Suprapubic skin (tissue), 4 donors: ENCODE measurements at places on chromosomes 2 and 18. TPM values are rescaled to one million over a fixed set of nuclear protein-coding genes. Genes with fewer than 3 reads are reported as not detected.
A peak's percentile ranks its signal among the peaks of the same experiment; 100 is the strongest.

DNA sequence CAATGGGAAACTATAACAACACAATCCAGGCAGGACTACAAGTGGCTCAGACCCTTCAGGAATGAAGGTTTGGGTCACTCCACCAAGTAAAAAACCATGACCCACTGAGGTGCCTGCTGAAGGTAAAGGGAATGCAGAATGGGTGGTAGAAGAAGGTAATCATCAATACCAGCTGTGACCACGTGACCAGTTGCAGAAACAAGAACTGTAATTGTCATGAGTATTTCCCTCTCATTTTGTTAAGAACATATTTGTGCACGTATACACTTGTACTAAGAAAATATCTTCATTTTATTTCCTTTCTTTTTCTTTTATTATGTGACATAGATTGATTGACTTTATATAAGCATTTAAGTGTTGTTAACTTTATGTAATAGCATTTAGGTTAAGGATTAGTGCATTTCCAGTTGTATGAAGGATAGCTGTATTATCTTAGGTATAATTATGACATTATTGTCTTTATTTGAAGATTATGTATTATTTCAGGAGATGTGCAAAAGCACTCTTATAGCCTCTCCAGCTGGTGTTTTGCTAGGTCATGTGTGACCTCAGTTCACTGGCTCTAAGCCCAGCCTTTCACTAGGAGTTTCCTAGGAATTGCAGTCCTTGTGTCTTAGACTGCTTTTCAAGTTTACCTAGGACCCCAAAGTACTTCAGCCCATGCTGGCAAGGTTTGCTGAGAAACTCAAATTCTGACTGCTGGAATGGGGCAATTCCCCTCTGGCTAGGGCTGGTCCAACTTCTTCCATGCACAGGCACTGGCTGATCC, 125.7 kb upstream of the DPP10 start:
- H3K36me3 ChIP-seq: no peaks in the 10 kb centered on the region
- no peak for DNase-seq
- H3K4me1 ChIP-seq: no peaks in the 10 kb centered on the region
- H3K4me3 ChIP-seq: no peak overlapping the region
- H3K27ac ChIP-seq: no peak overlapping the region

DNA sequence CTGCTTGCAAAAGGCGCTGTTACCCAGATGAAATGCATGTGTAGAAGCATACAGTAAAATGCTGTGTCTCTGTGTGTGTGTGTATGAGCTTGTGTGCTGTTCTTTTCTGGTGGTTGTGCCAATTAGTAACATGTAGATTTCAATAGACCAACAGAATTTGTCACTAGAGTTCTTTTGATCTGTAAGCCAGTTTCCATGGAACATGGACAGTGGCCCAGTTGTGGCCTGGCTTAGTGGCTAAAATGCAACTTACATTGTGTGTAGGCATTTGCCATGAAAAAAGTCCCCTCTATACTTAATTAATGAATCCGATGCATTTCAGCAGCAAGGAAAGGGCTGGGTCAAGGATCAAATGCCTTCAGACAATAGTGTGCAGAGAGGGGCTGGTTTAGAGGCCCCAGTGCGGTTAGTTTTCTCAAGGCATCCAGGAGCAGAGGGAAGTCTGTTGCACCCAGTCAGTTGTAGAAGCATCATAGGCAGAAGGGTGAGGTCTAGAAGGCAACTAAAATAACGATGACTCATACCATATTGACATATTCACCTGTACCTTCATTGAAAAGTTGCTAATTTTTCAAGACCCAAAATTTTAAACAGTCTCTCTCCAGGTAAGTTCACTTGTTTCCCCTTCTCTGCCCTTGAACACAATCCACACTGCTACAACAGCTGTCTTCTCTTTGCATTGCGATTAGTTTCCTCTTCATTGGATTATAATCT, 366.9 kb upstream of the SPRED2 start:
- H3K27ac ChIP-seq: no peak overlapping the region
- H3K36me3 ChIP-seq: no peaks in the 10 kb centered on the region
- no peaks in the 10 kb centered on the region for H3K4me1 ChIP-seq
- no peak for DNase-seq

GRCh38 chr2:216371721-216372702, at the start of gene MARCHF4:
Gene MARCHF4, minus strand, starts transcription at chr2:216372483. Its CDS starts 2,223 bp downstream, at chr2:216370260.
- H3K36me3 ChIP-seq: no peaks in the 10 kb centered on the region
- H3K4me1 ChIP-seq: peaks cover 18% of the 10 kb centered on the region
- peaks cover 77% of the 10 kb centered on the region for H3K27me3 ChIP-seq
- peak within 1 kb of the TSS; percentile 22 for H3K4me3 ChIP-seq

DNA sequence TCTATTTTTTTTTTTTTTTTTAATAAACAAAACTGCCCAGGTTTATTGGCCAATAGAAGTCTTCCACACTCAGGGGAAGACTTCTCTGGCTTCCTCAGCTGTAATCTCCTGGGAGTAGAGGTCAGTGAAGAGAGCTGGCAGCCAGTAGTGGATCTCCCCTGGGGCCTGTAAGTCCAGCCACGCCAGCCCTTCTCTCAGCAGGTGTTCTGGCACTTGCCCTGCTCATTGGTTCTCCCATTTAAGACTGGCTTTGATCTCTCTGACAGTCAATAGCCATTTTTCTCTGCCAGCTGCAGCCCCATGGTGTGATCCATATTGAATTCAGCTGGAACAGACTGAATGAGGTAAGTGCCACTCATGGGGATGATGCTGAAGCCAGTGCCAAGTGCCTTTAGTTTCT, 170.6 kb upstream of the SPHKAP start:
- no peak for DNase-seq
- H3K27me3 ChIP-seq: no peaks in the 10 kb centered on the region
- H3K27ac ChIP-seq: no peak overlapping the region

GRCh38 chr2:192267484-192267883, 72.8 kb upstream of the TMEFF2 start:
- H3K27me3 ChIP-seq: no peaks in the 10 kb centered on the region
- no peak overlapping the region for H3K4me3 ChIP-seq

GRCh38 chr18:76981396-76981968, 151.1 kb downstream of the MBP start:
- no peak overlapping the region for H3K4me3 ChIP-seq
- H3K4me1 ChIP-seq: peaks cover 7% of the 10 kb centered on the region
- H3K36me3 ChIP-seq: no peaks in the 10 kb centered on the region
- no peaks in the 10 kb centered on the region for H3K27me3 ChIP-seq
- no peak for DNase-seq

DNA sequence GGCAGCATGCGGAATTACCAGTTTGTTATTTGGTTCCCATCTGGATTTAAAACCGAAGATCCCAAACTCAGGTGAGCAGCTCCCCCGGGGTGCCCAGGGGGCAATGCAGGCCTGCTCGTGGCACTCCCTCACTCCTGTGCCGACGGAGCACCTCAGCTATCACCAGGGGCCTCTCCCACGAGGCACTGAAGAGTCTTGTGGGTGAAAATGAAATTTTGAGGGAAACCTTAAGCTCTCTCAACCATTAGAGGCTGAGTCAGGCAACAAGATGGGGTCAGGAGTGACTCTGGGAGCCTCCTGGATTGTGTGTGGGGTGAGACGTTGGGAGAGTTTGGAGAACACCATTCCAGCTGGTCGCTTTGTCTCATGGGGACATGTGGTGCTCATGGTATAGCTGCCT, 189.0 kb downstream of the PRKCE start:
- H3K36me3 ChIP-seq: no peaks in the 10 kb centered on the region
- no peak overlapping the region for H3K4me3 ChIP-seq
- DNase-seq: no peak
- peaks cover 28% of the 10 kb centered on the region for H3K4me1 ChIP-seq
- peak overlapping the region; percentile 39 for H3K27ac ChIP-seq
- no peaks in the 10 kb centered on the region for H3K27me3 ChIP-seq

GRCh38 chr2:156311976-156312375, 20.5 kb downstream of the NR4A2 start:
- H3K27ac ChIP-seq: no peak overlapping the region
- no peaks in the 10 kb centered on the region for H3K36me3 ChIP-seq
- H3K4me1 ChIP-seq: no peaks in the 10 kb centered on the region
- no peak for DNase-seq
- no peaks in the 10 kb centered on the region for H3K27me3 ChIP-seq
- H3K4me3 ChIP-seq: no peak overlapping the region

GRCh38 chr2:188956961-188957360, 17.2 kb upstream of the COL3A1 start:
- no peaks in the 10 kb centered on the region for H3K27me3 ChIP-seq
- H3K4me3 ChIP-seq: no peak overlapping the region
- peaks cover 3% of the 10 kb centered on the region for H3K4me1 ChIP-seq
- no peaks in the 10 kb centered on the region for H3K36me3 ChIP-seq
- no peak for DNase-seq

- H3K27ac ChIP-seq: no peak overlapping the region
- H3K4me1 ChIP-seq: peaks cover 6% of the 10 kb centered on the region
- H3K4me3 ChIP-seq: no peak overlapping the region
- no peaks in the 10 kb centered on the region for H3K36me3 ChIP-seq
These were observed 219.4 kb downstream of the MREG start for GRCh38 chr2:215793747-215794595.

DNA sequence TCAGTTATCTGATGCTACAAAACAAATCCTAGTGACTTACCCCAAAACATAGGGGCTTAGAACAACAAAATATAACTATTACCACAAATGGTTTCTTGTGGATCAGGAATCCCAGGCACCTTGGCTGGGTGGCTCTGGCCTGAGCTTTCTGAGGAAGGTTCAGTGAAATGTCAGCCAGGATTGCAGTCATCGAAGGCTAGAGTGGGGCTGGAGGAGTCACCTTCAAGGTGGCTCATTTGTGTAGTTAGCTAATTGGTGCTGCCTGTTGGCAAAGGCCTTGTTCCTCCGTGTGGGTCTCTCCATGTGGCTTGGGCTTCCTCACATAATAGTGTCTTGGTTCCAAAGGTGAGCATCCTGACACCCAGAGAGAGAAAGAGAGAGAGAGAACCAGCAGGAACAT, 57.4 kb downstream of the COPS8 start:
- no peak for DNase-seq
- no peak overlapping the region for H3K4me3 ChIP-seq
- H3K27ac ChIP-seq: peak overlapping the region; percentile 71
- H3K27me3 ChIP-seq: no peaks in the 10 kb centered on the region

- no peak for DNase-seq
- no peaks in the 10 kb centered on the region for H3K27me3 ChIP-seq
- no peak overlapping the region for H3K4me3 ChIP-seq
These were observed 888.4 kb downstream of the TRIB2 start for GRCh38 chr2:13604951-13605661.

DNA sequence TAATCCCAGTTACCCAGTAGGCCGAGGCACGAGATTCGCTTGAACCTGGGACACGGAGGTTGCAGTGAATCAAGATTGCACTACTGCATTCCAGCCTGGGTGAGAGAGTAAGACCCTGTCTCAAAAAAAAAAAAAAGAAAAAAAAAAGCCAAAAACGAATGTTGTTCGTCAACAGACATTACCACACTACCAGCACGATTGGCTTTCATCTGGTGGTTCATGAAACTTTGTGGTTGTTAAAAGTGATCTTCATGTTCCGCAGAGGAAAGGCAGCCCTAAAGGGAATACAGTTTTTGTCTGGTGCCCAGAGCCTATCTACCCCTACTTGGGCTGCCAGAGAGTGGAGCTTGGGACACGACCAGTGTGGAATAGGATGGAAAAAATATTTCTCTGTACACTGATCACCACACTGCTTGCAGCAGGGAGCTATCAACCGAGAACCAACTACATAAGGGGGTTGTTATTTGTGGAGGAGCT, 13.6 kb upstream of the CXCR4 start:
- peaks cover 7% of the 10 kb centered on the region for H3K27me3 ChIP-seq
- no peak overlapping the region for H3K4me3 ChIP-seq
- no peaks in the 10 kb centered on the region for H3K36me3 ChIP-seq
- no peak for DNase-seq

GRCh38 chr2:113203901-113204519, 30.2 kb downstream of the PSD4 start:
- H3K27me3 ChIP-seq: no peaks in the 10 kb centered on the region
- no peak for DNase-seq
- H3K4me1 ChIP-seq: peaks cover 43% of the 10 kb centered on the region
- H3K4me3 ChIP-seq: no peak overlapping the region
- peaks cover 9% of the 10 kb centered on the region for H3K36me3 ChIP-seq
- H3K27ac ChIP-seq: no peak overlapping the region

DNA sequence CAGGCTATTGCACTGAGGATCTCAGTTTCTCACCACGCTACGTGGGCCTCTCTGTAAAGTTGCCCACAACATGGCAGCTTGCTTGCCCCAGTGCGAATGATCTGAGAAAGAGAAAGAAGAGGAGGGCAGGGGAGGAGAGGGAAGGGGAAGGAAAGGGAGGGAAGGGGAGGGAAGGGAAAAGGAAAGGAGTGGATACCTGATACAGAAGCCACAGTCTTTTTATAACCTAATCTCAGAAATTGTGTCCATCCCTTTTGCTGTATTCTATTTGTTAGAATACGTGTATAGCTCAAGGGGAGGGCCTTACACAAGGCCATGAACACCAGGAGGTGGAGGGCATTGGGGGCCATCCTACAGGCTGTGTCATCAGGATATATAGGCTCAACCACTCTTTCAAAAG, 78.3 kb upstream of the PPP1CB start:
- DNase-seq: no peak
- H3K27me3 ChIP-seq: no peaks in the 10 kb centered on the region
- no peaks in the 10 kb centered on the region for H3K4me1 ChIP-seq

DNA sequence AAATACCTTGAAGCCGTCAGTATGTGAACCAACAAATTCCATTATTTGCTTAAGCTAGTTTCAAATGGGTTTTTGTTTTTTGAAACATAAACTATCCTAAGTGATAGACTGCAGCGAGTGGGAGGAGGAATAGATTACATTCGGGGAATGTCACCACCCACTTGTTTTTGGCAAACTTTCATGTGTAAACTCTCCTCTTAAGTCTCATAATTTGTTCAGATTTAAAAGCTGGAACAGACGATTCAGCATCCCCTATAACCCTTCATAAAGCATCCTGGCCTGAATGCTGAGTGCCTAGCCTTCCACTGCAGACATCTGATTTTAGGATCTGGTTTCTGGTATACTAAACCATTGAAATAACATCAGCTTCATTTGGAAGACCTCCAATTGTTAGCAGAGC, 51.0 kb downstream of the CPO start:
- no peaks in the 10 kb centered on the region for H3K36me3 ChIP-seq
- no peaks in the 10 kb centered on the region for H3K27me3 ChIP-seq
- no peak overlapping the region for H3K27ac ChIP-seq
- H3K4me3 ChIP-seq: no peak overlapping the region

- no peak overlapping the region for H3K4me3 ChIP-seq
- H3K36me3 ChIP-seq: no peaks in the 10 kb centered on the region
- DNase-seq: no peak
These were observed 3.9 kb upstream of the PRELID3A start for GRCh38 chr18:12403601-12404506.

DNA sequence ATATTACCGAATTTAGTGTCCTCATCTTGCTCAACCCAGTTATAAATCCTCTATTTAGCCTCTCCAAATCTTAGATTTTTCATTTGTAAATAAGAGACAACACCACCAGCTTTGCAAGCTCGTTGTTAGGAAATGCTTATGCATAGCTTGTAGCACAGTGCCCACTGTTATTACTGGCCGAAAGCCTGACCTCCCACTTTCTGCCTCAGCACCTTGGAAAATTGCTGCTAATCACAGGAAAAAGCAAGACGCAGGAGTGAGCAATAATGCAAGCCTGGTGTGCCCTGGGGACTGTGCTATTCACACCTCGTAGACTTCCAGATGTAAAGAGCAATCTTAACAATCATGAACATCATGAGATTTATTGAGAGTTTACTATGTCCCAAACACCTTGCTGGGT, 124.2 kb upstream of the ARL4C start:
- no peak overlapping the region for H3K27ac ChIP-seq
- H3K4me3 ChIP-seq: no peak overlapping the region
- no peaks in the 10 kb centered on the region for H3K36me3 ChIP-seq
- H3K4me1 ChIP-seq: no peaks in the 10 kb centered on the region
- H3K27me3 ChIP-seq: no peaks in the 10 kb centered on the region
- no peak for DNase-seq

Gene ABCG8
- total RNA-seq: not detected

Gene DGUOK
- 74.9 TPM for total RNA-seq

Gene ANKRD30BL
- total RNA-seq: not detected

Gene CNPPD1
- total RNA-seq: 60.1 TPM

Gene CD8B
- not detected for total RNA-seq
